Foreskin fibroblast (primary cell): ENCODE measurements at places on chromosomes 3 and 15.

GRCh38 chr3:98695796-98696195, 67.3 kb upstream of the ST3GAL6 start:
- no peak for DNase-seq

- no peak for DNase-seq
These were observed 24.6 kb downstream of the ITPR1 start for GRCh38 chr3:4517643-4518311.

- no peak for DNase-seq
These were observed 100.1 kb upstream of the TPM1 start for GRCh38 chr15:62942428-62942827.

GRCh38 chr15:64464276-64465005, 4.1 kb downstream of the ZNF609 start:
- no peak for DNase-seq

DNA sequence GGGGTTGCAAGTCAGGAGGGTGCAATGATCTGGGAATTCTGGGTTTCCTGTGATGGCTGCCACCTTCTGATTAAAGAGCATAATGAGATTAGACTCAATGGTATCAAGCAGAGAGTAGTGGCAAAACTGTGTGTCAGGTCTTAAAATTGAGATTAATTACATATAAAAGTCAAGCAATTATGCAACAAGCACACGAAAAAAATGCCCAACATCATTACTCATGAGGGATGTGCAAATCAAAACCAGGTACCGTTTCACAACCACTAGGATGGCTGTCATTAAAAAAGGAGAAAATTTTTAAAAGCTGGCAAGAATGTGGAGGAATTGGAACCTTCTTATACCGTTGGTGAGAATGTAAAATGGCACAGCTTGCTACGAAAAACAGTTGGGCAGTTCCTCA, 205.0 kb downstream of the OSBPL10 start:
- DNase-seq, result peak; percentile 21

- DNase-seq, result no peak
These were observed 155.1 kb upstream of the CNTN4 start for GRCh38 chr3:1943395-1944118.

DNA sequence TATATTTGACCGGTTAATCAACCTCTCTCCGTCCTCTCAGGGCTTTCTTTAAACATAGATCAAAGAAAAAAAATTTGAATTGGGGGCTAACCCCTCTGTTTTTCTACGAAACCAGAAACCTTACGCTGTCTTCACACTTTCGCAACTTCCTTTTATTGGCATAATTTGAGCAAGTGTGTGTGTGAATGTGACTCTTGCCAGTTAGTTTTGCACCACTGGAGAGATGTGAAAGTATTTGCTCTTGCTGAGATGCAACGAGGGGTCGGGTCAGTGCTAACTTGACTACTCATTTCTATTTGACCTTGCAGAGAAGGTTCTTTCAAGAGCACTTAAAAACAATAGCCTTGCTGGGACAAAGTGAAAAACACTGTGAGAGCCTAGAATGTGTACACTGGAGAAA, 81.2 kb downstream of the FAM43A start:
- DNase-seq, result no peak

- peak; percentile 95 for DNase-seq
These were observed 35.7 kb upstream of the BLM start for GRCh38 chr15:90681480-90681879.

DNA sequence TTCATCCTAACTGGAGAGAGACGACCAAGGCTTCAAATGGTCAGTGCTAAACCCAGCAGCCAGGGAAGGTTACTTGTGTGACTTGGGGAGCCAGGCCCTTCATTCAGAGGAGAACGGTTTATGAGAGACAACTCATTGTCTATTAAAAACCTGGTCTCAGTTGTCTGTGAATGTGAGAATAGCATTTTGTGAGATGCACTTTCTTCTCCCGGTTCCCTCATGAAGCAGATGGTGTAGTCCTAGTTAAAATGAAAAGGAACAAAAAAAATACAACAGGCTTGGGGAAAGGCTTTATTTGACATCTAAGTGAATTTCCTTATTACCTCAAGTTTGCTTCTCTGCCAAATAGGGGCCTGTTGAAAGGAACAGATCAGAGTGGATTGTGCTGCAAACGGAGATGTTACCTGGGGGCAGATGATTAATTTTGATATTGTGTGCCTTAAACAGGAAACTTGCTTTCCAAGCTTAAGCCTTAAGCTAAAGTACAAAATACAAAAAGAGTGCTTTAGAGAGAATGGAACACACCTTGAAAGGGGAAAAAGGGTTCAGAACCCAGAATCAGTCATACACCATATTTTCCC, 202.7 kb upstream of the BHLHE40 start:
- DNase-seq, result no peak

DNA sequence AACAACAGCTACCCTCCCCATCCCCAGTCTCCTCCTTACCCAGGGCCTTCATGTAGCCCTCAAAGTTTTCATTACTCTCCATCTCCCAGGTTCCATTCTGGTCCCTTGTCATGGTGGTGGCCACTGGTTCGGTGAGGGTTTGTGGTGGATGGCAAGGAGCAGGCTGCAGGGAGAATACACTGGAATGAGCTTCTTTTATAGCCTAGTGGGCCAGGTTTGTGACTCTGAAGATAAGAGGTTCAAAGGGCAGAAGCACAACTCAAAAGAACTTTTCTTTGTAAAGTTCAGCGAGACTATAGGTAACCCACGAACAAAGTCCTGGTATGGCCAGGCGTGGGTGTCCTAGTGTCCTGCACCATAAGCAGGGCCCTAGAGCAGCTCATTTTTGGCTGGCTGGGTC, at the start of gene RBP2:
Gene RBP2, minus strand, starts transcription at position 169 of the 400 bp plus-strand sequence. Its CDS starts 57 bp downstream, at position 112.
- DNase-seq, result no peak

DNA sequence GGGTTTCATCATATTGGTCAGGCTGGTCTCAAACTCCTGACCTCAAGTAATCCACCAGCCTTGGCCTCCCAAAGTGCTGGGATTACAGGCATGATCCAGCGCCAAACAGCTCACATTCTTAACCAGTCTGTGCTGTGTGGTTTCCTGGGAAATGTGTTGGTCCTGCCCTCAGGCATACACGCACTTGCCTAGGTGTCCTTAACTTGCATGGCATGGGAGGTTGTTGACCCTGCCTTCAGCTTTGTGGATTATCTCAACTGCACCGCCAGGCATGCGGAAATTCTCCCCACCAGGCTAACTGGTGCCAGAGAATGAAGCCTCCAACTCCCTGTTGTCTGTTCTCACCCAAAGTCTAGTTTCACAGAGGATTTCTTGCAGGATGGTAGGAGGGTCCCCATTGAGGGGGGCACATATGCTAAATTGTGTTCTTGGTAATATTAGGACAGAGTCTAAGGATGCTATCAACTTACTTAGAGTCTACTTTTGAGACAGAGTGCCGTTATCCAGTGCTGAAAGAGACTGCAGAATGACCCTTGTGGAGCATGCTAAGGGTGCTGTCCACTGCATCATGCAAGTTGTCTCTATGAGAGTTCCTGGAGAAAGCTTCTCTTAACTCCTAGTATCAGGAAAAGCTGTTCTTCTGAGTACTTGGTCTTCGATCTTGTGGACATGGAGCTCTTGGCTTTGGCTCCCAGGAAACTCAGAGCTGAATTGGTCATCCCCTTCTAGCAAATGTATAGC, 61.6 kb upstream of the EIF1B start:
- DNase-seq, result no peak

GRCh38 chr3:13420045-13420830, at the start of gene NUP210:
Gene NUP210 (minus strand): TSS chr3:13420322. CDS start chr3:13420226, 96 bp downstream.
- no peak for DNase-seq

GRCh38 chr3:157086060-157086750, 73.7 kb downstream of the CCNL1 start:
- DNase-seq, result no peak

GRCh38 chr3:169085827-169086226, 577.7 kb downstream of the MECOM start:
- peak; percentile 91 for DNase-seq

DNA sequence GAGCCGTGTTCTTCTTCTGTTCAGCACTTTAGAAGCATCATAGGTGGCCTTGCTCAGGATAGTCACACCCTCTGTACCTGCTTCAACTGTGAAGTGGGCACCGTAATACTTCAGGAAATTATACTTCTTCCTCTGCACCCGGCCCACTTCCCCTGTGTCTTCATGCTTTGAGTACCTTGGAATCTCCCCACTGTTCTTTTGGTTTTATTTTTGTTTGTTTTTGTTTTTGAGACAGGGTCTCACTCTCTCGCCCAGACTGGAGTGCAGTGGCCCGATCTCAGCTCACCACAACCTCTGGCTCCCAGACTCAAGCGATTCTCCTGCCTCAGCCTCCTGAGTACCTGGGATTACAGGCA, 1.7 kb downstream of the P2RY14 start:
- DNase-seq, result no peak

- no peak for DNase-seq
These were observed 427.8 kb upstream of the MCTP2 start for GRCh38 chr15:93803421-93804152.

- no peak for DNase-seq
These were observed 31.2 kb downstream of the H1-8 start for GRCh38 chr3:129574206-129574605.

GRCh38 chr3:52800079-52800478, 5.5 kb downstream of the ITIH3 start:
- DNase-seq, result peak; percentile 28

GRCh38 chr3:100106531-100107141, 7.7 kb downstream of the FILIP1L start:
- DNase-seq, result peak; percentile 33

DNA sequence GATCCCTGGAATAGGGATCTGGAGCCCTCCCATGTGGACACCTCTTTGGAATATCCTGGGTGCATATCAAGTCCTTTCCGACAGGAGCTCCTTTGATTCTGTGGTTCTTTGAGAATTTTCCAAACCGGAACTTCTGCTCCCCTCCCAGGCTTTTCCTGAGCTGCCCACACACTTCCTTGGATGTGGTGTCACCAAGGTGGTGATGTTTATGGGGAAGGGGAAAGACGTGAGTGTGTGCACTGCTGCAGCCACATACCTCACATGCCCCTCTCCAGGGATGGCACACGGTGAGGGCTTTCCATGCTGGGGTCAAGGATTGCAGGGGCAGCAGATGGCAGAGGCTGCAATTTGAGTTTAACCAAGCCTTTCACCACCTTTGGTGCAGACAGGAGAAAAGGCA, 27.9 kb upstream of the PSTPIP1 start:
- no peak for DNase-seq

GRCh38 chr3:71051893-71052687, 531.4 kb downstream of the FOXP1 start:
- DNase-seq, result peak; percentile 72

GRCh38 chr3:72065872-72066641, 281.1 kb upstream of the PROK2 start:
- no peak for DNase-seq

DNA sequence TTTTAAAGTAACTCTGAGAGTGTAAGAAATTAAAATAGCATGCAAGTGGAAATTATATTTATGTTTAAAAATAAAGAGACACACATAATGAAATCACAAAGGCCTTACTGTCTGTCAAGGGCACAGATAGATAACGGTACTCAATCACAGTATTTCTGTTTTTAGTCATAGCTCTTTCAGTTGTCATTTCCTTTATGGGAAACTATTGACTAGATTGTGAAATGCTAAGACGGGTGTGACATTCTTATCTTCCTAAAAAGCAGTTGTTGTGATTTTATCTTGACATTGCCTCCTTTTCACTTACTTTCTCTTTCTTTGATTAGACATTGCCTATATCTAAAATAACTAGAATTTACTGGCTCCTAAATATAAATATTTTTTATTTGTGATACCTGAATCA, 100.1 kb upstream of the PLSCR5 start:
- no peak for DNase-seq

DNA sequence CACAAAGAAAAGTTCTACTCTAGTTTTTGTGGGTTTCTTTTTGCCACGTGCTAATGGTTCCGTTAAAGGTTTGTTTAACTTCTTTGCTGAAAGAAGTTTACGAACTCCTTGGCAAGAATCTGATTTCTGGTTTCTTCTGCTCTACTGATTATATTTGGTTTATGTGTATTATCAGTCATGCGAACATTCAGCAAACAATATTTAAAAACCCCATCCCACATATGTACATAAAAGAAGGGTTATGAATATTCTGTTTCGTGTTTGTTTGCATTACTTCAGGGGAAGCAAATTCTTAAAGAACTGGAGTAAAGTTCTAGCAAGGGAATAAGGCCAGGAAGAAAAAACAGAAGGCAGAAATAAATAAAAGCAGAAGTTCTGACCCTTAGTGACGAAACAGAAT, 9.8 kb downstream of the LARS2 start:
- no peak for DNase-seq

DNA sequence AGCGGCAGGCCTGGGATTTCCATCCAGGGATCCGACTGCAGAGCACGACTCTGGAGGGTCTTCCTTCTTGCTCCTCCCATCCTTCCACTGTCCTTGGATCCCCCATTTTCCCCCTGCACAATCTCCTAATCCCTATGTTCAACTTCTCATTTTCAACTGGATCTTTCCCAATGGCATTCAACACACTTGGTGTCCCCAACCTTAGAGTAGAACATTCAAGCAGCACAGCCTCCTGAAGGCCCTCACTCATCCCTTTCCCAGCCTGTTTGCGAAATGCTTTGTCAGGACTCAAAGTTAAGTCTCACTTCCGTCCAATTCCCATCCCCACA, 32.3 kb downstream of the RPN1 start:
- DNase-seq, result no peak

GRCh38 chr3:38284756-38285150, 2.7 kb downstream of the SLC22A14 start:
- DNase-seq, result no peak

DNA sequence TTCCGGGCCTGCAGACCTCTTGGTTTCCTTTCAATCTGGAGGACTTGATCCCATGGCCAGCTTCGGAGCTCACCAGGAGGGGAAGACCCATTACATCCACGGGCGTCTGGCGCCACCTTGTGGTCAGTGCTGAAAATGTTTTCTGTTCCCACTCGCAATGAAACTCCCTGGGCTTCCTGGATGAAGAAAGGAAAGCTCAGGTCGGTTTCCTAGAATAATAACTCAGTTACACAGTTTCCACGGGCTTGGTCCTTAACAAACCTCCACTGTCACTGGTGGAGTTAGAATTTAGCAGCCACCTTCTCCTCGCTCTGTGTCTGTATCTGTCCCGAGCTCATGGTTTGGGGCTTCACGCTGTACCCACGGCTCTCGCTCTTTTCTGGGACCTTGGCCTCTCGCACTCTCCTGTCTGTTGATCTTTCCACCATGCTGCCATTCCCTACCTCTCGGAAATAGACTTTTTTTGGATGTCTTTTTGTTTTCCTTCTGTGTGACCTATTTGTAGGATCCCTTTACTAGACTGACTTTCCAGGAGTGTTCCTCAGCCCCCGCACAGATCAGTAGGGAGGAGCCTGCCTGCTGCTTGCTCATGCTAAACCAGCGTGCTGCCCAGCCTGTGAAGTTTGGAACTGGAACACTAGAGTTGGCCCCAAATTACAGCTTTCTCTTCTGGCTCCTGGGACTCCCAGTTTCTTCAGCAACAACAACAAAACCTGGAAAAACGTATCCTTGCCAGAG, 56.3 kb downstream of the IL20RB start:
- DNase-seq, result peak; percentile 84

- DNase-seq, result no peak
These were observed 46.5 kb downstream of the GUCA1C start for GRCh38 chr3:108907194-108907593.

- DNase-seq, result no peak
These were observed 125.6 kb downstream of the VPS8 start for GRCh38 chr3:184937611-184938010.
